IMR-90 (cell line): ENCODE measurements at places on chromosomes 6 and 20. TPM values are rescaled to one million over a fixed set of nuclear protein-coding genes. Genes with fewer than 3 reads are reported as not detected.

Gene PSORS1C2
- not detected in 2 replicates for total RNA-seq

Gene DACT2
- total RNA-seq = not detected in 2 replicates

Gene RAET1E
- not detected in 2 replicates for total RNA-seq

Gene DHX16
- 43.9 and 48.4 TPM in 2 replicates for total RNA-seq

Gene RSPH9
- total RNA-seq = under 0.01 and 0.18 TPM in 2 replicates

Gene SSTR4
- not detected in 2 replicates for total RNA-seq

Gene FHL5
- not detected in 2 replicates for total RNA-seq

Gene CCN2
- 148 and 211 TPM in 2 replicates for total RNA-seq

Gene PPARD
- 10.0 and 10.4 TPM in 2 replicates for total RNA-seq

Gene TNNC2
- 0.28 TPM in 1 of 2 replicates, not detected in the other for total RNA-seq

Gene GABRR2
- total RNA-seq = under 0.01 TPM in 1 of 2 replicates, not detected in the other

Gene AVP
- total RNA-seq = not detected in 2 replicates

Gene HEBP2
- 3.9 and 5.6 TPM in 2 replicates for total RNA-seq

Gene VWA7
- total RNA-seq = under 0.01 and 0.28 TPM in 2 replicates

Gene PRL
- total RNA-seq = not detected in 2 replicates

Gene TMEM239
- not detected in 2 replicates for total RNA-seq

Gene ZC3H12D
- under 0.01 TPM in 1 of 2 replicates, not detected in the other for total RNA-seq

Gene HUS1B
- 0.36 and 0.56 TPM in 2 replicates for total RNA-seq

Gene BTN1A1
- not detected in 2 replicates for total RNA-seq

Gene OOEP
- not detected in 2 replicates for total RNA-seq

Gene COL20A1
- total RNA-seq = not detected in 2 replicates

Gene CPNE5
- total RNA-seq = not detected in 2 replicates

Gene SERPINB6
- 37.1 and 60.3 TPM in 2 replicates for total RNA-seq

Gene LGSN
- not detected in 2 replicates for total RNA-seq

Gene LY6G6C
- total RNA-seq = not detected in 2 replicates

Gene OLIG3
- total RNA-seq = not detected in 2 replicates

Gene GCNT2
- 0.83 and 0.90 TPM in 2 replicates for total RNA-seq

Gene GSTA2
- not detected in 2 replicates for total RNA-seq

Gene SYNJ2
- total RNA-seq = 43.3 and 45.2 TPM in 2 replicates

Gene KCNQ5
- total RNA-seq = 1.3 and 1.7 TPM in 2 replicates

Gene MED23
- total RNA-seq = 38.3 and 40.7 TPM in 2 replicates

Gene SOX12
- total RNA-seq = 1.1 TPM in 2 replicates

Gene E2F3
- 2.3 and 3.3 TPM in 2 replicates for total RNA-seq

Gene PRPH2
- total RNA-seq = 0.83 and 1.1 TPM in 2 replicates

Gene FANCE
- total RNA-seq = 7.5 and 9.1 TPM in 2 replicates
